Left cardiac atrium (tissue), 4 donors: ENCODE measurements at places on chromosomes 1 and 21. TPM values are rescaled to one million over a fixed set of nuclear protein-coding genes. Genes with fewer than 3 reads are reported as not detected.

Gene CFAP74
- total RNA-seq, result not detected

Gene TDRD10
- 3.4 TPM for total RNA-seq

Gene CDC7
- 3.2 TPM for total RNA-seq

Gene KLHDC8A
- total RNA-seq, result 0.31 TPM

Gene RRAGC
- total RNA-seq, result 21.3 TPM

Gene TNFAIP8L2
- total RNA-seq, result 5.3 TPM

Gene ASCL5
- total RNA-seq, result not detected

Gene S100A8
- 112 TPM for total RNA-seq

Gene CFAP107
- total RNA-seq, result not detected
